ENCODE measurements at places on chromosomes 16 and 17.

GRCh38 chr17:27977751-27978688, 64.5 kb upstream of the NLK start:
- DNase-seq, result no peak

DNA sequence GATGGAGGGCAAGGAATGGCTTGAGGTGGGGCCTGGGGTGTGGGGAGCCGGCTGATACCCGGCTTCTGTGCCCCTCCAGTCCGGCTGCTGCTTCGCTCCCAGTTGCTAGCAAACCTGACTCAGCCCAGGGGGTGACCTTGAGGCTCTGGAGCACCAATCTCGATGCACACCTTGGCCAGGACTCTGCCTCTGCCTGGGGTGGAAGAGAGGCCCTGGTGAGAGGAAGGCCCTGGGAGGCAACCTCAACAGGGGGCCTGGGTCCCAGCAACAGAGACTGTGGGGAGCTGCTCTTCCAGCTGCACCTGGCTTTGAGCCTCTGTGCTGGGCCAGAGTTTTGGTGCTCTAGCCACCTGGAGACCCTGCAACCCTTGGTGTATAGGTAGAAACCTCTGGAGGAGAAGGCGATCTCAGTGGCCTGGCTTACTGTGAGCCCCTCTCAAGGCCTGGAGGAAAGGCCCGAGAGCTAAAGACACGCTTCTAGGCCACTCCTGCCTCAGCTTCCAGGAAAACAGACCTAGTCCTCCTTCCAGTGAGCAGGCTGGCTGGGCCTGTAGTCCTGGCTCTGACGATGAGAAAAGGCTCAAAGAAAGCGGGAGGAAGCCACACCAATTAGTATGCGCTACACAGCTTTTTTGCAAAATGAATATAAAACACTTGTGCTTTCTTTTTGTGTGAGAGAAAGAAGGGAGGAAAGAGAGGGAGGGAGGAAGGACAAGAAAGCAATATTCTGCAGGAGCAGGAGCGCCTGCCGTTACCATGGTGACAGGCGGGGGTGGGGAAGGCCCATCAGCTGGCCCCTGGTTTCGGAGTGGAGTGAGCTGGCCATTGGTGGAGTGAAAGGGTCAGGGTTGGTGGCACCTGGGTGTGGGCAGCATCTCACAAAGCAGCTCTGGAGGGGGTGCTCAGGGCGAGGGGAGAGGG, 51.0 kb downstream of the VAC14 start:
- DNase-seq, result no peak

- no peak for DNase-seq
Measured at GRCh38 chr17:17303847-17304490, 796 bp downstream of the NT5M start.

GRCh38 chr16:57537581-57538234, 1.3 kb upstream of the CCDC102A start:
- no peak for DNase-seq

- DNase-seq, result no peak
Measured at GRCh38 chr16:88880226-88881006, 14.0 kb upstream of the PABPN1L start.

DNA sequence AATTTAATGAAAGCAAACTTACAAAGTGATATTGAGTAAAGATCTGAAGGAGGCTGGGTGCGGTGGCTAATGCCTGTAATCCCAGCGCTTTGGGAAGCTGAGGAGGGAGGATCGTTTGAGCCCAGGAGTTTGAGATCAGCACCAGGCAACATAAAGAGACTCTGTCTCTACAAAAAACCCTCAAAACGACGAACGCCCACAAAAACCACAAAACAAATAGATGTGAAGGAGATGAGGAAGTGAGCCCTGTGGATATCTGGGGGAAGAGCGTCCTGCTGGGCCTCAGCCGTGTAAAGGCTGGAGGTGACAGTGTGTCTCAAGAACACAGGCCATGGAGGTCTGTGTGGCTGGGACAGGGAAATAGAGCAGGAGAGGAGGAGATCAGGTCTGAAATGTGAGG, 68.8 kb downstream of the ITFG1 start:
- no peak for DNase-seq

GRCh38 chr16:84918006-84918909, 93.1 kb downstream of the ZDHHC7 start:
- no peak for DNase-seq

GRCh38 chr16:87017371-87018012, 299.7 kb downstream of the C16orf95 start:
- no peak for DNase-seq

DNA sequence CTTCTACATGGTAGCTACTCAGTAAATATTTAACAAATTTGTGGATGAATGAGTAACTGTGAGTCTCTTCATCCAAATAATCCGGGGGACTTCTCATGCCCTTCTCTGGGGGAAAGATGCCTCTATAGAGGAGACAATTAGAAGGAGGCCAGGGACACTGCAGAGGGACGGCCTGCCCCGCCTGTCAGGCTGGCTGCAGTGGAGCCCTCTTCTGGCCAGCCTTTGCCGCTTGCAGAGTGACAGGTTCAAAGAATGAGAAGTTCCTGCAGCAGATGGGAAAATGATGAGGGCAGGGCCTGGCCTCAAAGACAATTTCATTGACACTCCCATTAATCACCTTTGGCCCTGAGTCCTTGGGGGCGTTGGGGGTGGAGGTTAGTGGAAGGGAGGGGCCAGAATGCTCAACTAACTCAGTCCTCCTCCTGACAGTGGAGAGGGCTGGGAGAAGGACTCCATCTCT, 339.0 kb downstream of the MAF start:
- no peak for DNase-seq

DNA sequence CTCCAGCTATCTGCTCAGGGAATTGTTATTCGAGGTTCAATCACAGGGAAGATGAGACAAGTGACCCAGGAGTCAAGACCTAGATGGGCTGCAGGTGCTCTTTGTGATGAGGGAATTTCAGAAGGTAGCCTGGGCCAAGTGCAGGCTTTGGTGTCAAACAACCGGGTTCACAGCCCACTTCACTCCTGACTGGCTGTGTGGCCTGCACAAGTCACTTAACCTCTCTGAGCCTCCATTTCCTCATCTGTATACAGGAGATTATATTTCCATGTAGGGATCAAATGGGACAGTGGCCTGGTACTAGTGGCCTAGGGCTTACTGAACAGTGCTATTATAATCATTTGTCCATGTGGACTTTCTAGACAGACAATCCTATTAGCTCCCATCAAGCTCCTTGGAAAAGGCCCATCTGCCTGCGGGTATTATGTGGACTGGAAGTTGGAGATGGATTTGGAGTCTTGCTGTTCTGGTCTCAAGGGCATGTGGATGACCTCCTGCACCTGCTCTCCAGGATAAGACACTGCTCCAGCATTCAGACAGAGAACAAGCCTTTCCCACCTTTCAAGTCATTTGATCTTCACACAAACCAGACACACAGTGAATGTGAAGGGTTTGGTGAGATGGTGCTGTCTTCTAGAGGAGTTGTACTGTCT, 3.1 kb upstream of the MT1X start:
- DNase-seq, result no peak

- no peak for DNase-seq
Measured at GRCh38 chr17:36461330-36462110, 25.0 kb upstream of the ZNHIT3 start.

GRCh38 chr17:36004594-36005108, 3.3 kb upstream of the CCL15 start:
- no peak for DNase-seq

DNA sequence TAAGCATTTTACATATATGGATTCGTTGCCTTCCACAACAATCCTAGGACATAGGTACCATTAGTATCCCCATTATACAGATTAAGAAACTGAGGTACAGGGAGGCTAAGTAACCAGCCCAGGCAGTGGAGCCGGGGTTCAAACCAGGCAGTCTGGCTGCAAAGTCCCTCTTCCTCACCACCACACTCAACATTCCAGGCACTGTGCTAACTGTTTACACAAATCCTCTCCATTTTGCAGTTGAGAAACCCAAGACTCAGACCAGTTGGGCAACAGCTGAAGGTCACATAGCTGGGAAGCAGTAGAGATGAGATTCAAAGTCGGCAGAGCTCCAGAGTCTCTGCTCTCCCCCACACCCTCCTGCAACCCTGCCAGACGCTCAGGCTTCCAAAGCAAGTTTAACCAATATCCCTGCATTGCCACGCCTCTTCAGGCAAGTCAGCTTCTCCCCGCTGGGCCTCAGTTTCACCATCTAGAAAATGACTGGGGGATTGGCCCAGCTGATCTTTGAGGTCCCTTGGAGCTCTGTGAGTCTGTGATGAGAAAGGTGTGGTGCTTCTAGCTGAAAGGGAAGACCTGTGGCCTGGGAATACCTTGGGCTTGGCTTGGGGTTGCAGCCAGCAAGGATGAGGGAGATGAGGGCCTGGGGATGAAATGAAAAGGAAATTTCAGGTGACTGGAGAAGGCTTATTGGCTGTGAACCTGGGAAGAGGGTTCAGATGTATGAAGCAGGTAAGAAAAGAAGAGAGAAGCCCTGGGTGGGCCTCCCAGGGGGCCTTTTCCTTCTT, 14.0 kb downstream of the CCR7 start:
- no peak for DNase-seq

- DNase-seq, result no peak
Measured at GRCh38 chr17:32795339-32795979, 81.5 kb downstream of the MYO1D start.

DNA sequence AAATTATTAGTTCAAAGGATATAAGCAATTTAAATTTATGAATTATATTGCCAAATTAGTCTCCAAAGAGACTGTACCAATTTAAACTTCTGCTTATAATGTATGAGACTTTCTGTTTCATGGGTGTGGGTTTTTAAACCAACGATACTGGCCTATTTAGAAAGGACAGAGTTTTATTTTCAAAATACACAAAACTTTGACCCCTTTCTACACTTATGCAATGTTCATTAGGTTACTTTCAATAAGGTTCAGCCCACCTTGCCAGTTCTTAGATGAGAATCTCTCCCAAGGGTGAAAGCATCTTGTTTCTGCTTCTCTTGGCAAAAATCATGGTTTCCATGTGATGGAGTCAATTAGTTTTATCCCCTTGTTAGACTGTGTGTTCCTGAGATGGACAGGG, 84.7 kb downstream of the MYO1D start:
- DNase-seq, result no peak

DNA sequence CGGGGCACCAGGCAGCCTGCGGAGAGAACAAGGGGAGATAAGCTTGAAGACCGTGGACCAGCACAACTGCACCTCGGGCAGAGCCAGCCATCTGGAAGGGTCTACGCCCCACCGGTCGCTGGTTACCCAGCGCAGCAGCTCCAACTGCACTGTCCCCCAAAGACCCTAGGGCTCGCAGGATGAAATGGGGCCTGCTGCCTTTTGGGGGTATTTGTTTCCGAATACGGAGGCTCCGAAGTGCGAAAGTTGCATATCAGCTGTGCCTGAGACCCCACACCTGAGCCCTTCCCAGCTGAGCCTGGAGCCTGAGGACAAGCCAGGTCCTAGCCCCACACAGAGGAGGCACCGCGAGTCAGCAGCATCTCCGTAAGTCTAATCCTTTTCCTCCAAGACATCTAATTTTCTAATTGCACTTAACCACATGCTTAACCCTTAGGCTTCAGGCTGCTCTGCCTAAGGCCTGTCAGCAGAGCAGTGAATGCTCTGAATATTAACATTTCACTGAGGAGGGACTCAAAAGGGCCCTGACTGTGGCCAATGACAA, 4.0 kb downstream of the KIFC3 start:
- DNase-seq, result no peak

GRCh38 chr17:73399056-73399455, 87.3 kb upstream of the CDC42EP4 start:
- no peak for DNase-seq

DNA sequence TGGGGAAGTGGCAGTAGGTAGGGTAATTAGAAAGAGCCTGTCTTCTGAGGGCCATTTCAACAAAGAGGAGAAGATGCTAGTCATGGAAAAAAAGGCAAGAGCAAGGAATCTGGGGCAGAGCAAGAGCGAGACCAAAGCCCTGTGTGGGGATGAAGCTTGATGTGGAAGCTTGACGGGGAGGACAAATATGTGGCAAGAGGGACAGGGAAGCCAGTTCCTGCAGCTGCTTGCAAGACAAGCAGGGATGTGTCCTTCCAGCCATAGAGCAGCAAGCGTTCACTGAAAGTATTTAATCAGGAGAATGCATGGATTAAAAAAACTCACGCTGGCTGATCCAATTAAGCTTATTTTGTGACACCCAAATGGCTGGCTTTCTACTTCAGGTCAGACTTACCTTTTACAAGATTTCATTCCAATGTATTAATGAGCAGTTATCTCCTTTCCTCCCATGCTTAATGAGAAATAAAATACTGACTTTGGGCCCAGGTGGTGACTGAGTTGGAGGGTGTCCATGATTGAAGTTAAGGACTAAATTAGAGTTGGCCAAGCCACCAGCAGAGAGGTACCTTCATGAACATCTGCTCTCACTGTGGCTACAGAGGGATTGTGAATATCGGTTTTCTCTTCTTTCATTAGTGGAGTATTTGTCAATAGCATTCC, 76.8 kb downstream of the ABCA8 start:
- no peak for DNase-seq

DNA sequence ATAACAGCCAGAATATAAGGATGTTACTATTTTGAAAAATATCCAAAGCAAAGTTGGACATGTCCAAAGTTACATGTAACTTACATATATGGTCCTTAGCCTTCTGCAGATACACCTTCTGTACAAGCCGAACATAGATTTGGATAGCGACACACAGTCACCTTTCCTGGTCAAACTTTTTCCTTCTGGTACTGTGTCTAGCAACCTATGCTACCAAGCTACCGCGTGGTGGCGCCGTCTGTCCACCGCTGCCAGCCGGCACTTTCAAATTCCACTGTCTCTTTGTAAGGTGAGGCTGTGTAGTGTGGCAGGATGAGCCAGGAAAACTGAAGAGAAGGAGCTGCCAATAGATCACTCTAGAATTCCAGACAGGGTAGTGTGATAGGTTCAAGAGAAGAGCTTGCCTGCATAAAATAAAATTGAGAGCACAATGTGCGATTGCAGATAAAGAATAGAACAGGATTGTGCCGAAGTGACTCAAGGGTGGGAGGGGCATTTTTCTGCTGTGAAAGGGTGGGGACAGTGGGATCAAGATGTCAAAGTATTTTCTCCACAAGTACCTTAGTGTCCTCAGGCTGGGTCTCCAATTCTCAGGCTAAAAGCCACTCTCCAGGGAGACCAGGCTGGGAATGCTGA, 366.9 kb downstream of the SLC39A11 start:
- no peak for DNase-seq

GRCh38 chr16:17334096-17334495, 136.7 kb downstream of the XYLT1 start:
- no peak for DNase-seq

Data from activated CD4-positive, CD25-positive, alpha-beta regulatory T cell treated with anti-CD3 and anti-CD28 coated beads, Interleukin-2, amount 50 U/mL, for 16 hours (primary cell).